ENCODE measurements at places on chromosomes 3 and 15.

DNA sequence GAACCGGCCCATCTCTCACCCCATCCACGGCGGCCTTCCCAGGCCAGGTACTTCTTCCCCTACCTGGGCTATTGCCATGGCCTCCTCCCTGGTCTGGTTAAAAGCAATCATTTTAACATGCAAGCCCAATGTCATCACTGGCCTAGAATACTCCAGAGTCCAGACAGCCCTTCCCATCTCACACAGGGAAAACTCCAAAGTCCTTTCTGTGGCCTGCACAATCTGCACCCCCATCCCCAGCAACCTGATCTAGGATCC, 45.8 kb upstream of the SLCO2A1 start:
- no peak for DNase-seq

GRCh38 chr3:22714749-22715148, 488.4 kb upstream of the UBE2E2 start:
- no peak for DNase-seq

DNA sequence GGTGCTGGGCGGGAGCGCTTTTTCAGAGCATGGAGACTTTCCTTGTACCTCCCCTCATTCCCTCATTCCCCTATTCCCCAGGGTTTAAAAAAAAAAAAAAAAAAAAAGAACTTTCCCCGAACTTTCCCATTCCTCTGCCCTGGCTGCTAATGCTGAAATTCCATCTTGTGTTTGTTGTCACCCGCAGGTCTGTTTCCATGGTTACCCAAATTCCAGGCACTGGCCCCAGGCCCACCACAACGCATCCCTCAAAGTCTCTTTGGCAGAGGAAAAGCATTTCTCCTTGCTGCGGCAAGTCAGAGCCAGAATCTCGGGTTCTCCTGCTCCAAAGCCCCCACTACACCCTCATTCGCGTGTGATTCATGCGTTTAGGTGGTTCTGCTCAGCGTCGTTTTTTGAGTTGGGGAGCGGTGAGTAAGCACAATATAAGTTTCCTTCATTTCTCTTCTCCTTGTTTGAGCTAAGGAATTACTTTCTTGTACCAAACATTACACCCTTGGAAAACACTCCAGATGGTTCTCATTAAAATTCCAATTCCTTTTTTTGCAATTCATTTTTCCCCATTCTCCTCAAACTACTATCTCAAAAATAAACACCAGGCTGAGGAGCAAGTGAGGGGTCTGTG, 21.6 kb downstream of the ANAPC13 start:
- DNase-seq, result no peak

- DNase-seq, result peak; percentile 37
Observed at GRCh38 chr3:157618075-157618760, 115.0 kb upstream of the VEPH1 start.

- no peak for DNase-seq
Observed at GRCh38 chr3:164683489-164683888, 394.8 kb downstream of the SI start.

DNA sequence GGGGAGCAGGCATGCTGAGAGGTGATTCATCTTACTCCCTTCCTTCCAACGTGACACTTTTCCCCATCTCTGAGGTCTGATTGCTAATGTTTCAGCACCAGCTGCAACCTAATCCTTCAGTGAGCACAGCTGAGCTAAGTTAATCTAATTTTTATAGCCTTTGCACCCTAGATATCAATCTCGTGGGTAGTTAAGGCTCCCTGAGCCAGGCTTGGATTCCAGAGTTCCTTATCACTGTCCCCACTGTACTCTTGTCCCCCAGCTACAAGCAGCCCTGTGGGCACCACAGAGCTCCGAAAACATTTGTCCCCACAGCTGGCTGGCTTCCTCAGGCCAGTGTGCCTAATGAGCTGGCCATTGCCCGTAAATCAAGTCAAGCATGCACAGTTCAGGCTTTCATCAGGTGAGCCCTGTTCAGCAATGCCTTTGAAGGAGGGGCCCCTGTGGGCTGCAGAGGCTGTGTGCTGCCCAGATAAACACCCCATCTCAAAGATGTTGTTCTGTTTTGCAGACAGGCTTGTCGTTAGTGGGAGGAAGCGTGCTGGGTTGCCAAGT, 376.9 kb upstream of the RASGRP1 start:
- DNase-seq, result no peak

GRCh38 chr15:62324382-62324781, 159.3 kb upstream of the C2CD4B start:
- no peak for DNase-seq

DNA sequence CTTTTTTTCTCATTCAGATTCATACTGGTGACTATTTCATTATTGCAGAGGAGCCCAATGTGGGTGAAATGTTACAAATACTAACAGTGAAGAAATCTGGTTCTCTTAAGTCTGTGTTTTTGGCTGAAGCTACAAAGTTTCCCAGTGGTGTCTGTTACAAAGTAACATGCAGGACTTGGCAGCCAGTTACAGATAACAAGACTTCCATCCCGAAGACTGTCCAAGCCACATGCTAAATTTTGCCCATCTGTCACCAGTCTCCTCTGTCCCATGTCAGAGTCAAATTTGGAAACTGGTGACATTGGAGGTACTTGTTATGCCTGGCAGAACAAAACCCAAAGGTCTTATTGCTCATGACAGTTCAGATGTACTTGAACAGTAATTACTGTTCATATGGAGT, 269.2 kb upstream of the GOLIM4 start:
- no peak for DNase-seq

- peak; percentile 87 for DNase-seq
Observed at GRCh38 chr3:27431116-27431515, 53.1 kb downstream of the SLC4A7 start.

DNA sequence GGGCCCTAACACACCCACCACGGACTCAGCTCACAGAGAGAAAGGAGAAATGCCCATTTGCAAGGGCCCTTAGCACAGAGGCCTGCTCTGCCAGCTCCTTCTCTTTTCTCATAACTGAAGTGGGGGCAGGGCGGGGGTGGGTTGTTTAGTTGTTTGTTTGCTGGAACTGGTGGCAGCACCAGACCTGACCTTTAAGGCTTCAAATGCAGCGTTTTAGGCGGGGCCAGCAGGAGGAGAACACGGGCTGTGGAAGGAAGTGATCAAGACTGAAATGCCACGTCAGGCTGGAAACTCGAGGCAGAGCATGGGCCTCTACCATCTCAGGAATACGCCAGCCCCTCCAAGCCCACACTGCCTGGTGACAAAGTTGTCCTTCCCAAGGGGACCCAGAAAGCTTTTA, 9.3 kb downstream of the CACNA2D2 start:
- DNase-seq, result no peak

DNA sequence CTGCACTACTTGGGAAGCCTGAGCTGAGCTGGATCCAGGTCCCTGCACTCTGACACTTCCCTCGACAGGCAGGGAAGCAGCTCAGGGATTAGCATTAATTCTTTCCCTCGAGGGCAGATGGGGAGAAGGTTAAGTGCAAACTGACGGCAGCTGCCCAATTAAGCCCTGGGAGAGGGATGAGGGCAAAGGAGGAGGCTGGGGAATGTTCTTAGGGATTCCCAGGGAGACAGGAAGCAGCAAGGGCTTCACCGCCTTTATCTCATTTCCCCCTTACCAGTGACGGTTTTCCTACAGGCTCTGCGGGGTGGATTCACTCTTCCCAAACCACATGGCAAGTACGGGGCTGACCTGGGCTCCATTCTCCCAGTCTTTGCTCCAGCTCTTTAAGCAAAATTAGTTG, 519.0 kb upstream of the PROK2 start:
- no peak for DNase-seq
